ENCODE measurements at places on chromosomes 16 and 17.

DNA sequence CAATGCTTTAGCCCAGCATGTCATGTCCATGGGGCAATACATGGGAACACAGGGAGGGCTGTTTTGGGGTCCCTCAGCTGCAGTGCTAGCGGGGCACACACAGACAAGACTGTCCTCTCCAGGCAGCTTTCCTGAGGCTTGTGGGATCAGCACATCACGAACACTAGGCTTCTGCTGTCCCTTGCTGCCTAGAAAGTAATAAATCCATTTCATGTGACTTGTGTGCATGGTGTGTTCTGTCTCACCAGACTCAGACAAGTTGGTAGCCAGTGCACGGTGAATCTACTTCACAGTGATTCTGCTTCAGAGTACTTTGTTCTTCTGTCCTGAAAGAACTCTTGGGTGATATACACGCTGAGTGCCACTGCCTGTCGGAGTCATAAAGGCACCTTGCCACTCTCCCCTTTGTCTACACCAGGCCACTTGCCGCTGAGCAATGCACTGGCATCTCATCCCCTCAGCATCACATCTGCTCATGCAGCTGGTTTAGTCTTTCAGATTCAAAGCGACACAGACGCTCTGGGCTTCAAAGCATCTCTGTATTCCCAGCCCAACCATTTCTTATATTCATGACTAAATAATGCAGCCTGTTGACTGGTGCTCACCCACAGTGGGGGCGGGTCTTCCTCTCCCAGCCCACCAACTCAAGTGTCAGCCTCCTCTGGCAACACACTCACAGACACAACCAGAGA, 95.2 kb upstream of the COX10 start:
- no peak for DNase-seq

GRCh38 chr17:61770043-61770442, 93.3 kb downstream of the BRIP1 start:
- DNase-seq: no peak

- DNase-seq: no peak
These were observed 273.4 kb upstream of the TNRC6C start for GRCh38 chr17:77684803-77685798.

DNA sequence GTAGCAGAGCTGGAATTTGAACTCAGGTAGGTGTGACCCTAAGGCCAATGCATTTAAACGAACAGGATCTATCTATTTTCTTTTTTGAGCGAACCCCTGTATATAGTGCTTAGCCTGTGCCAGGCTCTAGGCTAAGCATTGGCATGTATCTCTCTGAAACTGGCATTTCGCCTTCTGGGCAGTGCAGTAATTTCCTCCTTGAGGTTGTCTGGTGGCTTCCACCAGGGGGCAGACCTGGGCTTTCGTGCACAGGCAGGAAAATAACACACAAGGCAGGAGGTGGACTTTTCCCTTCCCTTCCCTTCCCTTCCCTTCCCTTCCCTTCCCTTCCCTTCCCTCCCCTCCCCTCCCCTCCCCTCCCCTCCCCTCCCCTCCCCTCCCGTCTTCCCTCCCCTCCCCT, 34.4 kb upstream of the PRKCB start:
- DNase-seq: peak; percentile 64

DNA sequence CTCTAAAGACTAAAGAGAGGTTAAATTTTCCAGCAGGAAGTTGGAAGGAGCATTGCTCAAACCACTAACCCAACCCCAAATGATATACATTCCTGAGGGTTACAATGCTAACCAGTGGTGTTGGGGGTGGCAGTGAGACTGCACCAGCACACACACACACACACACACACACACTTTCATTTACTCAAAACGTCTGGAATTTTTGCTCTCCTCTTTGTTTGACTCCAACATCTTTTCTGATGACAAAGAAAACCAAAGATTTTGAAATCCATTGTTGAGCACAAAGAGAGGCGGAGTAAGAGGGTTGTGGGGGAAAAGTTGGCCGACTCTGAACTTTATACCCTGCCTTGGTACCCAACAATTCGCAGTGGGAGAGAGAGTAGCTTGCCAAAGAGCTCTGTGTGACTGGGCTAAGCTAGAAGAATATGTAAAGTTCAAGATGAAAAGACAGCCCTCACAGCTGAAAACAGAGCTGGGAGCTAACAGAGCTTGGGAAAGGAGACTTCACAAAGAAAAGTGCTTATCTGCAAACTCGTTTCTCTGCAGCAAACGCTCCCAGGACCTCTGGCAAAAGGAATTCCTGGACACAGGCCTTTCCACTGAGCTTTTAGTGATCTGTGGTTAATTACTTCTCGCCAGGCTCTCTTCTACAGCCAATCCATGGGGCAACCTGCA, 426.0 kb upstream of the CDH11 start:
- DNase-seq: no peak

GRCh38 chr16:85959686-85960085, 60.7 kb downstream of the IRF8 start:
- DNase-seq: no peak

DNA sequence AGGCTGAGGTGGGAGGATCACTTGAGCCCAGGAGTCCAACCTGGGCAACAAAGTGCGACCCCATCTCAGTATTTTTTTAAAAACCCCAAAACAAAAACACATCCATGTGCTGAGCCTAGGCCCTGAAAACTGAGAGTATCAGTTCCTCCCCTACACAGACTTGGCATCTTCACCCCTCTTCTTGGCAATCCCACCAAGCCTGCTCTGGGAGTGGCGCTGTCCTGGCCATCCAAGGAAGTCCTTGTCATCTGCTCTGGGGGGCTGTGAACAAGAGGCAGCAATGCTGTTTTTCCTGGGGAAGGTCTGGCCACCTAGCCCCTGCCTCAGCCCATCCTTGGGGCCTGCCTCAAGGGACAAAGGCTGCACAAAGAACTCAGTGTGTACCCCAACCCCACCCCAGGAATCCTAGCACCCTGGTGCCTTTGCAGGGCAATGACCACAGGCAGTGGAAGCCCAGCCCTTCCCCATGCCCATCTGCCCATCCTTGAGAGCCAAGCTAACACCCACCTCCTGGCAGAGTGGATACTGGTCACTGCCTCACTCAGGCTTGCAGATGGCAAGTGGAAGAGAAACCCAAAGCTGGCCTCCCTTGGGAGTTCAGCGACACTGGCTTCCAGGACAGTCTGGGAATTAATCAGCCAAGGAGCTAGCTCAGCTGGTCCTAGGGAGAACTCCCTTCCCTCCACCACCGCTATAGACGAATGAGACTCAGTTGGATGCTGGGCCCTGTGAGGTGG, 14.8 kb upstream of the GFOD2 start:
- no peak for DNase-seq

GRCh38 chr16:53737552-53737951, 33.6 kb downstream of the FTO start:
- DNase-seq: no peak

DNA sequence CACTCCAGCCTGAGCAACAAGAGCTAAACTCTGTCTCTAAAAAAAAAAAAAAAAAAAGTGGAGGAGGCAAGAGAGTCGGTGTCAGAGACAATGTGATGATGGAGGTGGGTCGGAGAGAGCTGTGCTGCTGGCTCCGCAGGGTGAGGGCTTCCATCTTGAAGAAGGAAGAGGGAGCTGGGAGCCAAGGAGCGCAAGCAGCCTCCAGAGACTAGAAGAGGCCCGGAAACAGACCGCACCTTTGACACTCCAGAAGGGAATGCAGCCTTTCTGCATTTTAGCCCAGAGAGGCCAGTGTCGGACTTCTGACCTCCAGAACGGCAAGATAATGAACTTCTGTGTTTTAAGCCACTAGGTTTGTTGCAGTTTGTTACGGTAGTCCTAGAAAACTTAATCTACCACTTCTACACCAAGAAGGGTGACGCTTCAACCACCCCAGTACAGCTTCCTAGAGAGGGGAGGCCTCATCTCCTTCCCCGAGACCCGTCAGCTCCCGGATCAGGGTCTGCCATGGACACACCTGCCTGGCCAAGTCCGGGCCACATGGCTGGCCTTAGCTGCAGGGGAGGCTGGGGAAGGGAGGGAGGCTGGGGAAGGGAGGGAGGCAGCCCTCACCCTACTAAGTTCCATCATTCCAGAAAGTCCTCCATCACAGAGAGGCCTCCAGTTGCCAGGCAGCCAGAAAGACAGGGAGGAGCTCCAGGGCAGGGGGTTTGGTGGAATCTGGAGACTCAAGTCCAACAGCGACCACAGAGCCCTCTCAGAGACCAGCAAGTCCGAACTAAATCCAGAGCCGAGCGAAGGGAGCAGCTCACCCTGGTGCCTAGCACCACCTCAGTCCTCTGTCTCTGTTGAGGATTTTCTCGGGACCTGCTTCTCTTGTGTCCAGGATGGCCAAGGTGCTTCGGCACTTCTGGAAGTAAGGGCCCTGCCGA, 13.2 kb upstream of the RBFOX3 start:
- no peak for DNase-seq

GRCh38 chr17:14200354-14200753, 36.3 kb downstream of the CDRT15 start:
- DNase-seq: no peak

DNA sequence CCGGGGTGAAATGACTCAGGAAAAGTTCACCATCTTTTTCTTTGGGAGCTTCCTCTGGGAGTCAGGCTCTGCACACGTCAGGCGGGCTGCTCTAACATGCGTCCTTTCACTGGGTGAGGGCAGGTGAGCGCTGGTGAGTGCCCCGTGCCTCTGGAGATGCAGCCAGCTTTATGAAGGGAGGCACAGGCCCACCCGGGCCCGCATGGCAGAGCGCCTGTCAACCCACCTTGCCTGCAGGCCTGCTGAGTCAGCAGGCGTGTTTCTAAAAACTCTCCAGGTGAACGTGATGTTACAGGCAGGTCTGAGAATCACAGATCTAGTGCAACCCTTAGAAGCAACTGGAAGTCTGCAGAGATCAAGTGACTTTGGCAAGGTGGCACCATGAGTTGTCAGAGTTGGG, 18.4 kb downstream of the MAP1LC3B start:
- DNase-seq: no peak
